ENCODE measurements at places on chromosomes 4 and X.
A peak's percentile ranks its signal among the peaks of the same experiment; 100 is the strongest.

DNA sequence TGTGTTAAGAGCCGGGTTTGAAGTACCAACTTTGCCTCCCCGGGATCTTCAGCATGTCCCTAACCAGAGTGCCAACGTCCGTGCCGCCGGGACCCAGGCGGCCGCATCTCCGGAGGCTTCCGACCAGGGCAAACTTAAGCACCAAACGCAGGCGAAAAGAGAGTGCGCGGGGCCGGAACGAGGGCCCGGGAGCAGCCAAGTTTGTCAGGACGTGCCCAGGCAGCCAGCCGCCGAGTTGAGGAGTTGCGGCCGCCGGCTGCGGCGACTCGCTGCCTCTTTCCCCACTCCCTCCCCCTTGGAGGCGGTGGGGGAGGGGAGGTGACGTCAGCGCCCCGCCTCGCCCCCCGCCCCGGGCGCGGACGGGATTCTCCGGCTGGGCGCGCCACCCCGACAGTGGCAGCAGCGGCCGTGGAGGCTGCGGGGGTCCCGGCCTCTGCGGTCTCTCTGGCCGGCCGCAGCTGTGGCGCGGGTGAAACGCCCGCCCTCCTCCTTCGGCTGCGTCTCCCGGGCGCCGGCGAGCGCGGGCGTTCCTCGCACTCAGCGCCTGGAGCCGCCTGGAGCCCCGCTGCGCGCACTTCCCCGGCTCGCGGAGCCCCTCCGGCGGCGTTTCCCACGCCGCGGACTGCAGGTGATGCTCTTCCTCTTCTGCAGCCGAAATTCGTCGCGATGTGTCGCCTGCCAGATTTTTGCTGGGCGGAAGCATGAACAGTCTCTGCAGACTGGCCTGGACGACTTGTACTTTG, 2.9 kb upstream of the FAT1 start:
- peak; percentile 59 for DNase-seq

DNA sequence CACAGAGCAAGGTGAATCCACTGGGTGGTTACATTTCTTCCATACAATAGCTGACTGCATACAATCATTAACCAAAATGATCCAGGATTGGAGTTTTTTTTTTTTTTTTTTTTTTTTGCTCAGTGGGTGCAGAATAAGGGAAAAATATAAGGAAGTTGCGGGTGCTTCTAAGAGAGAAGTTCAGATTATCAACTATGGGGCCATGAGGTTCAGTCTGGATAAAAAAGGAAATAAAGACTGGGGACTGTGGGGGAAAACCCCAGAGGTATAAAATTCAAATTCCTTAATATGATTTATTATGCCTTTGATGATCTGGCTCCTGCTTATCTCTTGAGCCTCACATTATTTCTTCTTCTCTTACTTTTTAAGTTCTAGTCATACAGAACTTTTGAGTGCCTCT, 5.9 kb upstream of the EIF1AX start:
- DNase-seq, result no peak

GRCh38 chrX:13226214-13226613, 93.6 kb downstream of the ATXN3L start:
- no peak for DNase-seq

DNA sequence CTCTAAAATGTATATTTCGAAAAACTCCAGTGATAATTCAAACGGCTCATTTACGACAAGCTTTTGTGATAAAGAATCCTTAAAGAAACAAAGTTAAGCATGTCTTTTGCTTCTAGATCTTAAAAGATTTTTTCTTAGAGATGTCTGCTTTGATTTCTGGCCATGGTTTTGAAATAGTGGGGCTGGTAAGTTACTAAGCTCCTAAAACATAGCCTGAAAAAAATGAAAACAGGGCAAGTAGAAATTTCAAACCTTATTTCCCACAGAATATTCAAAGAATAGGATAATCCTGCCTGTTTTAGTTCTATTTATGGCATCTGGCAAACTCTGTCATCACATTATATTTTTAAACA, 318.3 kb downstream of the ARHGAP24 start:
- DNase-seq, result no peak

DNA sequence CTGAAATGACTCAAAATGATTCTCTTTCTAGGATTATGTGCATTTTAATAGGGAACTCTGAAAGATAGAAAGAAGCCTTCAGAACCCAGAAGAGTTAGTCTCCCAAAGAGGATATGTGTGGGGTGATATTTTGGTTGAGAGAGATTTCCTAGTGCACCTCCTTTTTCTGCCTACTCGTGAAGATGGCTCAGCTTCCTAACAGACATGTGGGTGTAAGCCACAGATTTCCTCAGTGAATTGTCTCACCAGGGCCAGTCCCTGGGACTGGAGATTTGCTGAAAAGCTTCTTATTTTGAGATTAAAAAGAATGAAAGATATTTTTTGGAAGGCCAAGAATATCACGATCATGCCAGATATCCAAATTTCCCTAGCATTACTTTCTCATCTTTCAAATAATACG, 42.8 kb downstream of the MAGEB17 start:
- no peak for DNase-seq

DNA sequence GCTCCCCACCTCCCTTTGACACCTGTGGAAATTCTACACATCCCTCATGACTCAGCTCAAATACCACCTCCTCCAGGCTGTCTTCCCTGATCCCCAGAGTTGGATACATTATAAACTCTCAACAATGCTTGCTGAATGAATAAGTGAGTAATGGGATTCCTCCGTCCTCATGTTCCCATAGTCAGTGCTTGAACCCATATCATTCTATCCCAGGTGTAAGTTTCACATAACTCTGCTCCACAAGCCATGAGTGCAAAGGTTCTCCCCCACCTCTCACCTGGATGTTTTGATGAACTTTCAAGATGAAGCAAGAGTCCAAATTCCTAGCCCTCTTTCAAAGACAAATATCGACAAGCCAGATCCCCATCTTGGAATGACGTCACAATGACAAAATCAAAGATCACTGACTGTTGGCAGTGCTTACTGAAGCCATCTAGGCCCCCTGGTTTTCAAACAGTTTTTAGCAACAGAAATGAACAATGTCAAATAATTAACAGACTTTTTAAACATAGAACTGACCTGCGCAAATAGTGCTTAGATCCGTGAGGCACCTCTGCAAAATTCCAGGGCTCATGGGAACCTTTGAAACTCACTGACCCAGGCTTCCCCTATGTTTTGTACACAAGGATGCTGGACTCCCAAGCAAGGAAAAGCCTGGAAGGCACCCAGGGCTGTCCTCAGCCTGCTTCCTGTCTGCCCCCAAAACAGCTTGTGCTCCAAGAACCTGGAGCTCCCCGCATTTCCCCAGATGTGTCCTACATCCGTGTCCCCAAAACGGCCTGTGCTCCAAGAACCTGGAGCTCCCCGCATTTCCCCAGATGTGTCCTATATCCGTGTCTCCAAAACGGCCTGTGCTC, 4.0 kb downstream of the SLC2A9 start:
- no peak for DNase-seq

GRCh38 chrX:31266203-31267076, 194.6 kb upstream of the FTHL17 start:
- peak; percentile 12 for DNase-seq

Measured in DMS153 (cell line).